ENCODE measurements at places on chromosomes 5 and 9.

DNA sequence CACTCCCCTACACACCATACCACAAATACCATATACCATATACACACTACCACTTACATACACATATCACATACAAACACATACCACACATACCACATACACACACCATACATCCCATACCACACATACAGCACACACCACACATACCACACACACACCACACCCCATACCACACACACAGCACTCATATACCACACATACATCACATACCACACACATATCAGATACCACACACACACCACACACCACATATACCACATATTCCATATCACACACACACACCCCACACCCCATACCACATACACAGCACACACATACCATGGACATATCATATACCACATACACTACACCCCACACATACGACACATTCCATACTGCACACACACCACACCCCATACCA lies 276.6 kb downstream of the GADD45G start:
- no peak for DNase-seq

- DNase-seq, result no peak
Observed at GRCh38 chr5:139562847-139563246, 1.7 kb downstream of the UBE2D2 start.

- no peak for DNase-seq
Observed at GRCh38 chr5:31767335-31768031, 128.6 kb downstream of the PDZD2 start.

- DNase-seq, result no peak
Observed at GRCh38 chr5:134507452-134507851, 18.0 kb upstream of the JADE2 start.

DNA sequence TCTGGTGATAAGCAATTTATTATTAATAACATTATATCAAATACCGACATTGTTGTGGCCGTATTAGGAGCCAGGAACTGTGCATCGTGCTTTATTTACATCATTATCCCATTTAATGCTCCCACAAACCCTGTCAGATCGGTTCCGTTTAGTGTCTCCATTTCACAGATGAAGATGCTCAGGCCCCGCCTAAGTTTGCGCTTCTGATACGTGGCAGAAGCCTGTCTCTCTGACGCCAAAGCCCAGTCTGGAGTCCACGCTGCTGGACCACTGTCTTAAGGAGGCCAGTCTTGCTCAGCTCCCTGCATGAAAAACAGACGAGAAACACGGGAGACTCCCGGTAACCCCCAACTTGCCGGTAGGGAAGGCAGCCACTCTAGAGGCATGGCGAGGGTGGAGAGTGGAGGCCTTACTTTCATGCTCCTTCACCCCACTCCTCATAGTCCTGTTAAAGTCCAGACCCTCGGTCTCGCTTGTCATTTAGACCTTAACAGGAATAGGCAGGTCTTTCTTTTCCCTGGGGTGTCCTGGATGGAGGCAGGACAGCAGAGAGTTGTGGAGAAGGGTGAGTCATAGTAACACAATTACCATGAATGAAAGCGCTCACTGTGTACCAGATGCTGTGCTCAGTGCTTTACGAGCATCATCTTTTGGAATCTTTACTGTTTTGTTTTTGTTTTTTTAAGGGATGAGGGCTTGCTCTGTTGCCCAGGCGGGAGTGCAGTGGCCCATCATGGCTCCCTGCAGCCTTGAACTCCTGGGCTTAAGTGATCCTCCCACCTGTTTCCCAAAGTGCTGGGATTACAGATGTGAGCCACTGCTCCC lies 872 bp downstream of the TXNDC15 start:
- no peak for DNase-seq

DNA sequence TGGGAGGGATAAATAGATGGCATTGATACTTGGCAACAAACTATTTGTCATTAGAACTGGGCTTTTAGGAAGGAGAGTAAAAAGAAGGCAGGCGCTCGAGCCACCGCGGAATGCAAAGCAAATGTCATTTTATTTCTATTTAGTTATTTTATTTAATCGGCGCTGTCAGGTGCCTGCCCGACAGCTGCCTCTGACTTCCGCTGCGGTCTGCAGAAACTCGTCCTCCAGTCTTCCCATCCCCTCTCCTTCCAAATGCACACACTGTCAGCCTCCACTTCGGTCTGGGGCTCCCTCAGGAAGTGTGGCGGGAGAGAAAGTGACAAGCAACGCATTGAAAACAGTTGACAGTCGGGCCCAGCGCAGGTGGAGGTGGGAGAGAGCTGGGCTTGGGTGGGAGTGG lies 29.3 kb downstream of the ASS1 start:
- DNase-seq, result no peak

DNA sequence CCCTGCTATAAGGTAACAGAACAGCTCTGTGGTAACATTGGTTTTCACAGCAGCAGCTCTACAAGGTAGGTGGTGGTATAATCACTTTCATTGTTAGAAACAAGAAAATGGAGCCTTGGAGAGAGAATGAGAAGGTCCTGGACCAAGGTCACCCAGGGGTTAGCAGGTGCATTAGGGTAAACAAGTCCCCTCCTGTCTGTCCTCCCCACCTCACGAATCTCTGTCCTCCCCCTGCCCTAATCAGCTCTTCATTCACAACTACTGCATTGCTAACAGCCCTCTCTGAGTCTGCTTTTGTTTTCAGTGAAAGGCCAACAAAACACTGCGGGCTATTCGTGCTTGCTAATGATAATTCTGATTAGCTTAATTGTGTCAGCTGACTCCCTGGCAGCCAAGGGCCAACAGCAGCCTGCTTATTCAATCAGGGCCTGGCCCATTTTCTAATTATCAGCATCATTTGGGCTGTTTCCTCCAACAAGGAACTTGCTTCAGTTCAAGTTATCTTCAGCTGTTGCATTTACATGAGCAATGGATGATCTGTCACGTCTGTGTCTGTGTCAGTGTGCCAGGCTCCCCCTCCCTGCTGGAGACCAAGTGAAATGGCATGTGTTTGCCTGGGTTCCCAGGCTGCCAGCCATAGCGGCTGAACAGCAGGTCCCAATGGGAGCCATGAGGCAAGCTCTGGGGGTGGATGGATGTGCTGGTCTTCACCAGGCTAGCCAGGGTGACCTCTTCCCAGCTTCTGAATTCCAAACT lies 56.7 kb upstream of the EQTN start:
- DNase-seq, result no peak

GRCh38 chr9:124251204-124251603 lies 6.5 kb upstream of the NEK6 start:
- DNase-seq, result no peak

- no peak for DNase-seq
Observed at GRCh38 chr9:27196383-27196782, 87.4 kb downstream of the TEK start.

DNA sequence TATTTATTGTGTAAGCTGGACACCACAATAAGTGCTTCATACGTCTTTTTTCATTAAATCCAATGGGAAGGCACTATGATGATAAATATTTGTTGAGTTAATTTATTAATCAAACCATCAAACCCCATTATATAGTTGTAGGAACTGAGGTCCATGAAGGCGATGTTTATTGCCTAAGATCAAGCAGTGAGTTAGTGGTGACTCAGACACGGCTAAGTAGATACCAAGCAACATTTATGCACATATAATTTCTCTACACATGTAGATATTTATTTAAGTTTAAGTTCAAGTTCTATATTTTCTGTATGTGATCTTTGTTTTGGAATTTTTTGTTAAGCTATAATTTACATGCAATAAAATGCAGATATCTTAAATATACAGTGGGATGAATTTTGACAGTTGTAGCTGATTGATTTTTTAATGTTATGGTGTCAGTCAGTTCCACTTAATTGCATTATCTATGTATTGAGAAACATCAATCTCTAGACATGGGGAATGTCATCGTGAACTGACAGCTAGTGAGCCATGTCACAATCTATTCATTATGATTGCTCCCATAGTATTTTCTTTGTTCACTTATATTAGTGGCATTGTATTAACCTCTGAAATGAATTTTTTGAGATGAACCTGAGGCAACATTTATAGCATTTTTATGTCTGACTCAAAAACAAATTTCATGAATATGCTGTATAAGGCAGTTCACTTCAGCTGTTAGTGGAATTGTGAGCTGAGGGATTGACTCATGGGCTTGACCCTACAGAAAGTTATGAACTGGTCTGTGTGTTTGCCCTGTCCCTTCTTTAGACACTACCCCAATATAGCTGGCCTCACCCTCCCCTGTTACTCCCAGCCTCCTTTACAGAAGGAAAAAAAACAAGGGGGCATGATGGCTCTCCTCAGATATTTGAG lies 11.9 kb upstream of the GARNL3 start:
- no peak for DNase-seq

GRCh38 chr5:35127006-35127405 lies 79.3 kb upstream of the AGXT2 start:
- no peak for DNase-seq

GRCh38 chr9:34049630-34050384 lies 1.1 kb upstream of the UBAP2 start:
- DNase-seq, result no peak

DNA sequence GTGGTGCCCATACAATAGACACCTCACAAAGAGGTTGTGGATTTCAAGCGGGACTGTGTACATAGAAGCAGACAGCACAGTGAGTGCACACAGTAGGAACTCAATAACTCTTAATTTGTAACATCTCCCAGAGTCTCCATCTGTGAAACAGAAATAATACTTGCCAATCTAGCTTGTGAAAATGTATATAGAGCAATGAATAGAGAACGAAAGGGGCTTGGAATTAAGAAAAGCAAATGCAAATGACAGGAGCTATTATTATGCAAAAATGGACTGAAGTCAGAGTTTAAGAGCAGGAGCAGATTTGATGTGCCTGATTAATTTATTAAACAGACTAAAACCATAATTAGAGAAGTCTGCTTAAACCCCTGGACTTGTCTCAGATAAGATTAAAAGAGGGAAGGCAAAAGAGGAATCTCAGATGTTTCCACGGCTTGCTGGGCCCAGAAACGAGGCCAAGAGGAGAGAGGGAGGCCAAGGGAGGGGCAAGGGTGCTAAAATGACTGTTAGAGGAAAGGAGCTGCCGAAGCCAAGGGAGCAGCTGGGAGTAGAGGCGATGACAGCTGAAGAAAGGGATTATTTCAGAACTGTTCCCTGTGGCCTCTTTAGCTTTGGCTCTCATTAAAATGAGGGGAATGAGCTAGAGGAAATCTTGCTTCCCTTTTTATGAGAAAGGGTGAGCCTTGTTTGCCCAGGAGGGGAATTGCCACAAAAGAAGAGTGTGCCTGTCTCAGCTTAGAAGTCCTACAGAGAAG lies 72.1 kb downstream of the FEM1C start:
- DNase-seq, result no peak

DNA sequence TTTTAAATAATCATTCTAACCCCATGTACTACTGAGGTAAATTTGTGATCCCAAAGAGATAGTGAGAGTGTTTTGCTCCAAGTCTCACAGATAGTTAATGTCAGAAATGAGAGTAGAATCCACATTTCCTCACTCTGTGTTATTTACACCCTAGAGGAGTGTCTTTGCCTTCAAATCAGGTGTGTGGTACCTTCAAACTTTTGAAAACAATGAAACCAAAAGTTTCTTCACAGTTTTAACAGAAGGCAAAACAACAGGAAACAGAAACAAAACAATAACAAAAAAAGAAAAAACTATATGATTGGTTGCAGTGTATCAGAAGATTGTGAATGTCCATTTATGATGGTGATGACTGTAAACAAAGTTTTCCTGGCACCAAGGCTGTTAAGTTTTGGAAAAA lies 85.9 kb downstream of the ERBIN start:
- no peak for DNase-seq

GRCh38 chr5:33827018-33827707 lies 64.6 kb downstream of the ADAMTS12 start:
- no peak for DNase-seq

- DNase-seq, result no peak
Observed at GRCh38 chr9:135296735-135297455, 182.7 kb upstream of the PPP1R26 start.

- no peak for DNase-seq
Observed at GRCh38 chr9:71752352-71752751, 16.0 kb downstream of the CEMIP2 start.

DNA sequence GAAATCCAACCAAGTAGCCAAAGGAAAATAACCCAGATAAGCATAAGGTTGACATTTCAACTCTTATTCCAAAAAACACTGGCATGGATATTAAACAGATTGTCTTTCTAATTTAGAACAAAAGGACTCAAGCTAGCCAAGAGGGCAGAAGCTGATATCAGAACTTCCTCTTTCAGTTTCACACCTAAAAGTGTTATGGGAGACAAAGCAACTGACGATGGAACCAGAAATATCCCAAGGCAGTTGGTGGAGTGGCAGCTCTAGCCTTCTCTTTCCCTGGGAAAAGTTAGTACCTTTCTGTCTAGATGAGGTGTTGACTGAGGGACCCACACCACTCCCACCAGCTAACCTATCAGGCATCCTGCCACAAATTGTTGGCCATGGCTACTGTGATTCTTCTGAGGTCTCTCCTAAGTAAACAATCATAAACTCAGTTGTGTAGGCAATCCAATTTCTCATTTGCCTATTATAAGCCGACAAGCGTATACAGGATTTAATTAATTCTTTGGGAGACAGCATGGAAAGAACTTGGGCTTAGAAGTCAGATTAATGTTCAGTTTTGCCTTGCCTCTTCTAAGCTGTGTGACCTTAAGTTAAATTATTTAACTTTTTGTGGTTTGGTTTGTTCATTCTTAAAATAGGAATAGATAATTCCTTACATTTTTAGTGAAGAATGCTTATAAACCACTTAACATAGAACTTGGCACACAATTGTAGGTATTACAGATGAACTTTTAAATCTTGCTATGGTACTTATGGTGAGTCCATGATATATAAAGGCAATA lies 110.9 kb upstream of the ADAMTSL1 start:
- no peak for DNase-seq
